Cardiac fibroblast (primary cell): ENCODE measurements at places on chromosomes 1 and 21.

DNA sequence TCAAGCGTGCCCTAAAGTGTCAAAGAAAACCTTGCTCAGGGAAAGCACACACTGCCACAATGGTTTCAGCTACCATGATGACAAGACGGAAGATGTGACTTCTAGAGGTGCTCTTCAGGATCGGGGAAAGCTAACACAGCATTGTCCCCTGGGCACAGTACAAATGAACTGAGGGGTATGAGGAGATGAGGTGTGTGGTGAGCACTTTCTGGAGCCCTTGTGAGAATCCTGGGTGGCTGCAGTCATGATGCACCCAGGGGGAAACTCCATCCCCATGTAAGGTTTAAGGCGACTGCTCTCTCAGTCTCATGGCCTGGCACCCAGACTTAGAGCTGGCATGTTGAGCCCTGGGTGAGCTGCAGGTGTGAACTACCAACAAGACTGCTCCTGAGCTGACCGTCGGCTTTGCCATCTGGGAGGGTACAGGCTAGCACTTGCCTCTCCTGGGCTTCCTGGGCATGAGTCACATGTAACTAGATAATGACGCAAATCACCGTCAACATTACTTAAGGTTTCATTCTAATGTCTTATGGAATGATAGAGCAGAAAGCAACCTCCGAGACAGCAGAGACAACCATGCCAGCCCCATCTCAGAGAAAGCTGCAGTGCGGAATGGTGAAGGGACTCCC is 144.6 kb downstream of the CLIC6 start:
- DNase-seq, result peak; percentile 91

DNA sequence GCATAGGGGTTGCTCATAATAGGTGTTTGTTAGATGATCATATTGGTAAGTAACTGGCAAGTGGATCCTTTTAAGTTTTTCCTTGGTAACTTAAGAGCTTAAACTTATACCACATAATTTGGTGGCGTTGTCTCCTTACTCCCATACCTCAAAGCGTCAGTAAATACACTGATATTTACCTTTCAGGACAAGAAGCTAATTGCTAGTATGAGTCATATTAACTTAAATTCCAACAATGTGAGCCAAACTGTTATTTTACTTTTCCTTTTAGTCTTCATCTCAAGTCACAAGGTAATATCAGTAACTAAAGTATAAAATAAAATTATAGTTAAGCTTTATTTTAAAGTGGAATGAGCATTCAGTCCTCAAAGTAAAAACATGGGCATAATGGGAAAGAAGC is 9.0 kb upstream of the SH3GLB1 start:
- no peak for DNase-seq

- no peak for DNase-seq
Observed at GRCh38 chr1:47711184-47711847, 273.5 kb downstream of the FOXD2 start.

- DNase-seq, result no peak
Observed at GRCh38 chr21:42174173-42174572, 44.8 kb upstream of the ABCG1 start.

- DNase-seq, result no peak
Observed at GRCh38 chr1:109492779-109493178, 1.1 kb upstream of the CYB561D1 start.

DNA sequence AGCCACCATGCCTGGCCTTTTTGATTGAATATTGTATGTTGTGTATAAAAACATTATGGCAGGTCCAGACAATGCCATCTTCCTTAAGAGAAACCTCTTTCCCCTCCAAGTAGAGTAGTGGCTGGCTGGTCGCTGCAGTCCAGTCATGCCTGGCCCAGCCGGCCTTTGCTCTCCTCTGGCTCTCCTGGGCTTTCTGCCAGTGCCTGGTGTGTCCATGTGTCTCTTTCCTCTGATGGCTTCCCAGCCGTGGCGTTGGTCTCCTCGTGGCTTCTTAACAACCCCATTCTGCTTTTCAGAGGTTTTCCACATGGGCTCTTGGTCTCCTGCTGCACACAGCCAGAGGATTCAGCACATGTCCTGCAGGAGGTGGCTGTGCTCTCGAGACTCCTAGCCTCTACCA is 58.7 kb downstream of the DIP2A start:
- no peak for DNase-seq

- no peak for DNase-seq
Observed at GRCh38 chr1:27569506-27570291, 34.2 kb downstream of the AHDC1 start.

- DNase-seq, result no peak
Observed at GRCh38 chr1:160781914-160782689, 13.9 kb upstream of the LY9 start.

DNA sequence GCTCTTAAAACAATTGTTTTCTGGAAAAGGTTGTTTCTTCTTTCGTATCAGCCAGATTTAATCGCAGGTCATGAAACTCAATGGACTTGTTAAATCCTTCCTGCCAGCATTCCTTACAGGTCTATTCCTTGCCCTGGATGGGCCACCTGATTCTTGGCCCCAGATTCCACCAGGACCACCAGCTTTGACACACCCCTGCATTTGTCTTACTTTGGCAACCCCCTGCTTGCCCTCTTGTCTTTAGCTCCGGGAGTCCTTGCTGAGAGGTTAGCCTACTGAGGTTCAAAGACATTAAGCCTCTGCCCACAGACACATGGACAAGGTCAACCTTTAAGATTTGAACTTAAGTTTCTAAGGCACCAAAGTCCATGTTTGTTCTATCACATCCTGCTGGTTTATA is 27.1 kb upstream of the DAB1 start:
- no peak for DNase-seq

DNA sequence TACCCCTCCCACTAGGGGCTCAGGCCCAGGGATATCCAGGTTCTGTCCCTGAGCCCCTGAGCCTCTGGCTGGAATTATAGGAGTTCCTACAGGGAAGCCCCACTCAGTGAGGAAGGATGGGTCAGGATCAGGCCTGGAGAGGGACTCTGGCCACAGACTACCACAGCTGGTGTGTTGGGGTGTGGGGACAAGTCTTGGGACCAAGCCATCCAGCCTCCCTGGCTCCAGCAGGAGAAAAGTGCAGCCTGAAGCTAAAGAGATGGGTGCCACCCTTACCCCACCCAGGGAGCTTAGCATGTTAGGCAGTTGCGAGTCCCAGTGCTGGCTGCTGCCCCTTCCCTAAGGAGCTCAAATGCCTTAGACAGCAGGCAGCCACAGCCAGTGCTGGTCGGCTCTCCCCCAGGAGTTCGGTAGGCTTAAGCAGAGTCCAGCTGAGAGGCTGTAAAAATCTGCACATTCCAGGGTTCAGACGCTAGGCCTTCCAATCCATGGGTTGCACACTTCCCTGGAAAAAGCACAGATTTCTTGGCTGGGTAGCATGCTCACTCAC is 96.2 kb upstream of the CYYR1 start:
- no peak for DNase-seq

DNA sequence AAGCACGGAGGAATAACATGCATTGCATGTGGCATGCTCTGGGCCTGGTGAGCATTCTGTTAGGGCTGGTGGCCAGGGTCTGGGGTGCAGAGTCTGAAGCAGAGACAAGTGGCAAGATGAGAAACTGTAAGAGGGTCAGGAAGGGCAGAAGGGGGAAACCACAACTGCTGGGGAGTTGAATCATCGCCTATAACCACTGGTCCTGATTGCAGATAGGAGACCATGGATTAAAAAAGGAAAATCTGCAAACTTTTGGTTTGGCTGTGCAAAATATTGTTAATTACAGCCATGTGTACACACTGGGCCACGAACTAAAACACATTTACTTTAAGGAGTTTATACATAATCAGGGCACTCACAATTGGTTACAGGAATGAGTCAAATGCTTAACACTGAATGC is 76.6 kb downstream of the TGFBR3 start:
- DNase-seq, result no peak

GRCh38 chr21:16976193-16976592 is 536.6 kb upstream of the CXADR start:
- no peak for DNase-seq

- DNase-seq, result no peak
Observed at GRCh38 chr1:32286763-32287162, 5.1 kb upstream of the HDAC1 start.

DNA sequence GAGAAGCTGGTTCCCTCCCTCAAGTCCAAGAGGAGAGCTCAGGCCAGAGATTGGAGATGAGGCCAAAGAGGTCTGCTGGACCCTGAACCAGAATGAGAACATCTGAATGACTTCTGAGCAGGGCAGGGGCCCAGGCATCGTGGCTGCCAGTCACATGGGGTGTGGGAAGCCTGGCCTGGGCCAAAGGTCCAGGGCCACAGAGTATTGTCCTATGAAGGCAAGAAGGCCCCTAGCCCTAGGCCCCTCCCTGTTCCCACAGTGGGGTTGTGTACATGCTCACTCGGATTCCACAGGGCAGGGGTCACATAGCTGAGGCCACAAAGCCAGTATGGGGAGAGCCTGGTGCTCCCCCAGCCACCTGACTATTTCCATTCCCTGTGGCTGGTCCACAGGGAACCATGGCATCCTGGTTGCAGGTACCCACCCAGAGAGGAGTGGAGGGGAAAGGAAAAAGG is 18.5 kb upstream of the SLC1A7 start:
- DNase-seq, result no peak

DNA sequence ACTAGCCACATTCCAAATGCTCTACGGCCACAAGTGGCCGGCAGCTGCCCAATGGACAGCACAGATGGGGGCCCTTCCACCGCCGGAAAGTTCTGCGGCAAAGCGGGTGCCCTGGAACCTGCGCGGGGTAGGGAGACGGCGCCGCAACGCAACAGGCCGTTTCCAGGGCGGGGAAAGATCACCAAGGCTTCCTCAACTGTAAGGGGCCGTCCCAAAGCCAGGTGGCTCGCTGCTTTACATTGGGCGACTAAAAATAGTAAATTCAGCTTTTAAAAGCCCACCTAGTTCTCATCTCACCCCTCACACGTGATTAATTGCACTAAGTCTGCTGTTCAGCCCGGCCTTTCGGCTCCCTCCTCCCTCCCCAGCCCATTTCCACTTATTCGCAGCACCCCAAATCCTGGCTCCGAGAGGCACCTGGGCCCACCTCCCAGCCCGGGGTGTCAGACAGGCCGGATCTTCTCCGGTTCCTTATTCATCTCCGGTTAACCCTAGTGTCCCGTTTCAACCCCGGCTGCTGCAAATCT is 643 bp downstream of the CFAP298 start:
- DNase-seq, result peak; percentile 22

DNA sequence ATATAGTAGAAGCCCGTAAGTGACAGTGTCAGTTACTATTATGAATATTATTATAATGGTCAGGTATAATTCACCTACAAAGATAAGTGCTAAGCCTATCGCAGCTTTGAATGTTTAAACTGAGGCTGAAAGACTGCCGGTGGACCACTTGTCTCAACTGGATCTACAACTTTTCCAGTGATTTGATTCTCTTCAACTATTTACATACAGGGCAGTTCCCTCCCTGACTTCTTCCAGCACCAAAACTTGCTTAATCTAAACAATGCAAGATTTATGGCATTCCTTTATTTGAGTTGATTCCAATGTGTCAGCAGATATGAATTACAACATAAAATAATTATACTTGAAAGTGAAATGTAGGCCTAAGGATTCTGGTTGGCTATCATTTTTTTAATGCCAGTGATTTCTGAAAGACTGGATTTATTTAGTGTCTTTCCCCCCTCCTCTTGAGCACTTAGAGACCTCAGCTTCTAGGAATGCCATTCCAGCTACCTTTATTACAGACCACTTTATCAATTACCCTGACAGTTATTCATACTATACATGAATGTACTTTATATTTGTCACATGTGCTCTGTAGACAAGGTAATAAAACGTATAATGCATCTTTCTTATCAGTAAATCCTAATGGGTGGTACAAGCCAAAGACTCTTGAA is 153.3 kb upstream of the C8B start:
- no peak for DNase-seq

DNA sequence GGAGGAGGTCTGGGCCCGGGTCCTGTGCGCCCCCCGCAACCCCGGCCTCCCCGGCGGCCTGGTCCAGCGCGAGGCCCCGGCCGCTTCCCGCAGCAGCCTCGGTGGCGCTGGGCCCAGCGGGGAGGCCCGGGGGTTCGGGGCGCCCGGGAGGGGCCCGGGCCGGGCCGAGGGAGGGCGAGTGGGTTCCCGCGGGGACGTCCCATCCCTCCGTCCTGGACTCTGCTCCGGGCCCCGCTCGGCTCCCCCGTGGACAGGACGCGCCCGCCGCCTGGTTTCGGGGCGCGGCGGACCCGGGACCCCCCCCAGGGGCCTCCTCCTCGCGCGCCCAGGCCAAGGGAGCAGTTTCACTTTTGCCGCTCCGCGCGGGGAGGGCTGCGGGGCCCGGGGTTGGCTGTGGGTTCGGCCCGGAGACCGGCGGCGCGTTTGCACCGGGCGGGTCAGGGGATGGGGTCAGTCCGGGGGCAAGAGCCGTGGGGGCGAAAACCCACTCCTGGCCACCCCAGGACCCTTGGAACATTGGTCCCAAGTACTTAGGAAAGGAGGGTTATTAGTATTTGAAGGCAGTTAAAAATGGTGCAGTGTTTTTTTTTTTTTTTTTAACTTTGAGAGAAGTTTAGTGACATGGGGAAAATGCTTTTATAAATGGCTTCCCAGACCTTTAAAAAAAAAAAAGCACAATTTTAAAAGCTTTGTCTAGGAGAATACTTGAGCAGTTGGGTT is 677 bp downstream of the AGPAT3 start:
- DNase-seq, result peak; percentile 20

- DNase-seq, result no peak
Observed at GRCh38 chr1:32743380-32744070, 41.0 kb upstream of the SYNC start.

DNA sequence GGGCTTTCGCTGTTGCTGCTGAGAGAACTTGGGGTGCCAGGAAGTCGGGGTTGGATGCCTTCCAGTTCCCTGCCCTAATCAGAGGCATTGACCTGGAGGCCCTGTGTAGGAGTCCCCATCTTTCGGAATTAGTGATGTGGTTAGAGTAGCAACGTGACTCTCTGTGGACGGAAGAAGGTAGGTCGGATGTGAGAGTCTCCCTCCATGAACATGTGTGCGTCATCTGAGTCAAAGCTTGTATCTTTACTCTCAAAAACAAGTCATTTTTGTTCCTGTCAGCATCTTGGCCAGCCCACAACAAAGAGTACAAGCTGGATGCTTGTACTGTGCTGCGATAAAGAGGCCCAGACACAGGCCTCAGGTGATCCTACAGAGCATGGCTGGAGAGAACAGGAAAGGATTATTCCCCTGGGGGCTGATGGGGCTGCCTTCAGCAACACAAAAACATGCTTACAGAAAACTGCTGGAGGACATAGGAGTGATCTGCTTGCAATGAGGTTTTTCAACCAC is 31.0 kb upstream of the IL10 start:
- peak; percentile 32 for DNase-seq

GRCh38 chr1:104238991-104239390 is 489.3 kb downstream of the AMY1C start:
- no peak for DNase-seq

- peak; percentile 64 for DNase-seq
Observed at GRCh38 chr1:20166051-20166450, 19.8 kb upstream of the UBXN10 start.
